ENCODE measurements at places on chromosomes 7 and 10.

GRCh38 chr7:122790132-122790531, 87.4 kb upstream of the RNF148 start:
- DNase-seq: no peak

DNA sequence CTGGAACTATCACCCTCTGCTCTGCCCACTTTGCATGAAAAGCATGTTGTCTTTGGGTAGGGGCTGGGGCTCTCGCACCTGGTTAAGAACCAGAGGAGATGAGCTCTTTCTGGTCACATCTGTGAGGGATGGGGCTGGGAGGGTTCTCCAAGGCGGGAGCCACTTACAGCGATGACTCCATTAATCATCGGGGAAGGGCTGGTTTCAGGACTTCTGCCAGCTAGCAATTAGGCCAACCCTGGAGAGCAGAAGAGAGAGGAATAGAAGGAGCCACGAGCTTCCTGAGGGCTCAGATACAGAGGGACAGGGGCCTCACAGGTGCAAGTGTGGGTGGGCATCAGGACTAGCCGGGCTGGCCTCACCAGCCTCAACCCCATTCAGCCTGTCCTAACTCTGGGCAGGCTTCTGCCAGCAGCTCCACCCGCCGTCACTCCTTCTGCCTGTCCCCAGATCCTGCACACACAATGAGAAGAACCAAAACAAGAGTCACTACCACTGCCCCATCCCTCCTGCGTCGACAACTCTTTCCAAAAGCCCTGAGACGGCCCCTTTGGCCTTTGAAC, 8.4 kb downstream of the AQP1 start:
- DNase-seq: no peak

DNA sequence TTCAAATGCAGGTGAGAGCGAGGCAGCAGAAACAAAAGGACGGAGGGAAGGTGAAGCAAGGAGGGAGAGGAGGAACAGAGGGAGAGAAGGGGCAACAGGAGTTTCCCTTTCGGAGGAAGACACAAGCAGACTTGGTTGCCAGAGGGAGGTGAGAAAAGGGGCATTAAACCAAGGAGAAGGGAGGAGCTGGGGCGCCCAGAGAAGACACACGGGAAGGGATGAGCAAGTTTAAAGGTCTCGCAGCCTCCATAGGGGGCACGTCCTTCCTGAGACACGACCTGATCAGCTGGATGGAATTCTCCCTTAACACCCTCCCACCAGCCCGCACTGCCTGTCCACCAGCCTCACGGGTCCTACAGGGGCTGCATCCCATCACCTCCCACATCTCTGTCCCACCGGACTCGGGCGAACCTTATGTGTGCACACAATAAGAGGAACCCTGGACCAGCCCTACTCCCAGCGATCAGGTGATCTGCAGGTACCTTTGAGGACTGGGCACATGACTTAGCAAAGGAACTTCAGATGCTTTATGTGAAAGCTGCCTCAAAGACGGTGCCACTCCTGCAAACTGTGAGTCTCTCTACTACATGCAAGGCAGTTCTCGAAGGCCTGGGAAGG, 251.2 kb downstream of the TNS3 start:
- no peak for DNase-seq

DNA sequence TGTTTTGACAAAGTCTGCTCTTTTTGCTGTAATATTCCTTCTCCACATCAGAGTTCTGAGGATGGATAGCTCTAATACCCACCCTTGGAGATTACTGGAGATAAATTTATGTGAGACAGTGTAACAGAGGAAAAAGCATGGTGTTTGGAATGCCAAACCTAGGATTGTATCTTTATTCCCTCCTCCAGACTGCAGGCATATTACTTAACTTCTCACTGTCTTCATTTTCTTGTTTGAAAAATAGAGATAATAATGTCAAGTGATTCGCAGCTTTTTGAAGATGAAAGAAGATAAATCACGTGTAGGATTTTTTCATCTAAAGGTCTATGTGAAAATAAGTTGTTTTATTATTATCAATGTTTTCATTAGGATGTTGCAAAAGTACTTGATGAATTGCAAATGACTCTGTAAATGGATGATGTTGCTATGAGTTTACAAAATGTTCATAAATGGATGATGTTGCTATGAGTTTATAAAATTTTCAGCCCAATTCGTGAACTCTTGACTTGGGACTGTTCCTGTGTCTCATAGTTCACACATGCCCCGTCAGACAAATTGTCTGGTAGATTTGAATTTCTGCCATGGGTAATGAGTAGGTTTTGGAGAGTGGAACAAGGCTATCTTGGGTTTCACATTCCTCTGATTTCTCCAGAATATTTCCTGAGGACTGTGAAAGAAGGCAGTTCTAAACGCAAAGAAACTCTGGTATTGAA, 113.1 kb upstream of the IGFBP3 start:
- no peak for DNase-seq

DNA sequence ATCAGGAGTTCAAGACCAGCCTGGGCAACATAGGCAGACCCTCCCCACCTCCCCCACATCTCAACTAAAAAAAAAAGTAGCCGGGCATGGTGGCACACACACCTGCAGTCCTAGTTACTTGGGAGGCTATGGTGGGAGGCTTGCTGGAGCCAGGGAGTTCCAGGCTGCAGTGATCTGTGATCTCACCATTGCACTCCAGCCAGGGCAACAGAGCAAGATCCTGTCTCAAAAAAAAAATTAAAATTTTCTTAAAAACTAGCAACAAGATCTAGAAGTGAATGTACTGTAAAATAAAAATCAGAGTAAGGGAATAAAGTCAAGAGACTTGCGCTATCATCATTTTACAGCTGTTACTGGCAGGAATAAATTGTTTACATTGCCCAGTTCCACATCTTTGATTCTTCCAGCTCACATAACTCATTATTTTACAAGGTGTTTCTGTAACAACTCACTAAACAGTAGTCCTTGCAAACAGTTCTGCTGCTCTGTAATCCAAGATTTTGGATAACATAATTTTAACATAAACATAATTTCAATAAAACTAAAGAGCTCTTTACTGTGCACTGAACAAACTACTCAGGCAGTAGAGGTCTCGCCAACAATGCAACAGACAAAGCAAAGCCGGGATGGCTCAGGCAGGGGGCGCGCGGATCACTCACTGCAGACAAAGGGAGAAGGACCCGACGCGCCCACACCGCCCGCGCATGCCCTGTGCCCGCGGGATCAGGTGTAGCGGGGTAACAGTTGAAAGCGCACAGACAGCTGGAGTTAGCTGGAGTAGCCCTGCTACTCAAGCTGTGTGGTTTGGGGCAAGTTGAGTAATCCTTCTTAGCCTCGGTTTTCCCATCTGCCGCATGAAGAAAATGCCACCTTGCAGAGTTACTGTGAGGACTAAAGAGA, 73.3 kb upstream of the NFE2L3 start:
- no peak for DNase-seq

- DNase-seq: no peak
Observed at GRCh38 chr10:90321132-90321816, 536.6 kb downstream of the HTR7 start.

- no peak for DNase-seq
Observed at GRCh38 chr10:97278491-97278989, 13.9 kb downstream of the ARHGAP19 start.

- no peak for DNase-seq
Observed at GRCh38 chr10:6141296-6142151, 52.7 kb downstream of the RBM17 start.

DNA sequence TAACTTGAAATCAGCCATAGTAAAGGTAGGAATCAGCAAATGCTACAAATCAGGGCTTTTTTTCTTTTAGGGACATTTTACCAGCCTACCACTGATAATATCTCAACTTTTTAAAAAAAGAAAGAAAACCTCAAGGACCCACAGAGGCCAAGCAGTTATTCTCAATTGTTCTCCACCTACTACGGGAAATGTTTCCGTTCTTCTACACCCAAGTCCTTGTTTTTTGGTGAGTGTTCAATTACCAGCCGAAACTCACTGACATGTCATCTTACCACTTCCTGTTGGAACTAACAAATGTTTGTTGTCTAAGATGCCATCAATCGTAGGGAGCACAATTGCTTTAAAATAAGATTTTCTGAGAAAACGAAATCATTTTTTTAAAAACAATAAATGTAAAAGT, 50.2 kb upstream of the CDK1 start:
- no peak for DNase-seq

GRCh38 chr10:101050208-101051069, 11.3 kb upstream of the KAZALD1 start:
- DNase-seq: no peak

DNA sequence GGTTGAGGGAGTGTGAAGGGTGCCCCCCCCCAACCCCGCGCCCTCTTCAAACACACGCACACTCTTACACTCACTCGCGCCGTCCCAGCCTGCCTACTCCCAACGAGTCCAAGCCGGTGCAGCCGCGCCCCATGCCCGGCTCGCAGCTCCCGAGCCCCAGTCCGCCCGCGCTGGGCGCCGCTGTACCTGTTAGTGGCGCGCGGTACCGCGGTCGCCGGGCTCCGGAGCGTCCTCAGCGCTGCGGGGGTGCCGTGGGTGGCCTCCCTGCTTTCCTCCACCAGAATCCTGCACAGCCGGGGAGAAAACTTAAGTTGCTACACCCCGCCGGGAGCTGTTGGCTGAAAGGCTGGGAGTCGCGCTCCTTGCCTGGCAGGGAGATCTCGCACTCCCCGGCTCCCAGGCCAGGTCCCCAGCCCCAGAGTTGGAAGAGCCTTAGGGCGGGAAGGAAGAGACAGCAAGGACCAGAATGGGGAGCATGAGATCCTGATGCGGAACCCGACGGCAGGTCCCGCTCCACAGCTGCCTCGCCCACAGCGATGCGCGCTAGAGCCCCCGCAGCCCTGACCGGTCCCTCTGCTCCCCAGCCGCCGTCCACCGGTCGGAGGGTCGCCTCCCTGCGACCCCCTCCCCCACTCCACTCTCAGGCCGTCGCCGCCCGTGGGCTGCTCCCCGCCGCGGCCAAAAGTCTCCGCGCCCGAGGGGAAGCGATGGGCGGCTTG, 863 bp downstream of the ST8SIA6 start:
- no peak for DNase-seq

GRCh38 chr10:80924063-80924952, 386.6 kb downstream of the SH2D4B start:
- no peak for DNase-seq

DNA sequence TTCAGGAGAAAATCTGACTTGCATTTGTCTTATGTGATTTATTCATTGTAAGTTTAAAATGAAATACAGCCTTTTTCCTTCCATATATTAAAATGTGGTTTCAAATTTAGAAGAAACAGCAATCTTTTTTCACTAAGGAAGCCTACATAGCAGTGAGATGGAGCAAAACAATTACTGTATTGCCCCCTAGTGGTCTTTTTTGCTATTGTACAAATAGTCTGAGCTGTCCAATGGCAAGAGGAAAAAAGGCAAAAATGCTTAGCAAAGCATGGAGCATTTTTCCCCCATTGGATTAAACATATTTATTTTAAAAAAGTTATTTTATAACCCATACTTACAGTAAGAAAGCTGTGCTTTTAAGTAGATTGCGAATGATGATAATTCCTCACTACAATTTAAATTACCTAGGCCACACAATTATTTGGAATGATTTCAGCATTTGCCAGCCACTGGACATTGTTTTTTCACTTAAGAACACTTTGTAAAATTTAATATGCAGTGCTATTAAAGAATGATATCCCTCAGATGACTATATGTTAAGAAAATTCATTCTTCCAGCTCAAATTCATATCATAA, 119.5 kb downstream of the CPED1 start:
- peak; percentile 18 for DNase-seq

DNA sequence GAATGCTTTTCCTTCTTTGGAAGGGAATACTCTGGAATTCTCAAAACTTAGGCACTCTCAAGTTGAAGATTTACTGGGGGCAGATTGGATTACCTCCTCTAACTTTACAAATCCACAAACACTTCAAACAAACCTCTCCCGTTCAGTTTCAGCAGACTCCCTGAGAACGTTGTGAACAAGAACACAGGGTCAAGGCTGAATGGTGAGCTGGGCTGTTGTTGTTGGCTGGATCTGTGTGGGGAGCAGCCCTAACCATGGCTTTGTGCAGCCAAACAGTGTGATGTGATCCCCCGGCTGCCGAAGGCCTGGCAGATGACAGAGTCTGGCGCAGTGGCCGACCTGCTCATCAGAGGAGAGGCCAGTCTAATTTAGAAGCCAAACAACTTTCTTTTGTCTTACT, 93.1 kb downstream of the BMPER start:
- DNase-seq: no peak

GRCh38 chr7:33044986-33045385, 17.6 kb downstream of the NT5C3A start:
- no peak for DNase-seq

DNA sequence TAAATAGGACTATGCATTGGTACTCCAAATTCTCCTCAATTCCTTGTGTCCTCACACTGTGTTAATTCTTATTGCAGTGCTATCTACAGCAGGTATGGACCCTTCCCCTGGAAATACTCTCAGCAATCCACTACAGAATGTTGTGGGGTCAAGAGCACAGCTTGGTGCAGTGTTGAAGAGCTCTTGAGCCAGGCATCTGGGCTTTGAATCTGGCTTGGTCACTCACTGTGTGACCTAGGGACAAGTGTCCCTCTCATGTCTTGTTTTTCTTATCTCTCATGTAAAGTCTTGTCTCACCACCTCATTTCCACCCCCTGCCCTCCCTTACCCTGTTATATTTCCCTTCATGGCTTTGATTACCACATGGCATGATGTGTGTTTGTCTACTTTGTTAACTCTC, 159.4 kb downstream of the RNLS start:
- DNase-seq: no peak

DNA sequence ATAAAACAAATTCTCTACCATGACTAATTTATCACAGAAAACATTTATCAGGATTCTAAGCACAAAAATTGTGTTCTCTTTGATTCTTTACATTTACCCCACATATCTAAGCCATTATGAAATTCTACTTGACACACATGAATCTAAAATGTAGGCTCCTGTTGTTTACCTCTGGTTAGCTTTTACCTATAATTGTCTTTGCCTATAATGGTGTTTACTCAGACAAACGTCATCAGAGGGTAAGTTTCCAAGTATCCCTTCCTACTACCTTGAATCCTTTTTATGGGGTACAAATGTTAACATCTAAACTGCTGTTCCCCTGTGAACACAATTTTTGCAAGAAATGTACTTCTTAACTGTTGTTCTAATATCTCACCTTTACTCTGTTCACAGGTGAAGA, 63.5 kb downstream of the MINDY3 start:
- no peak for DNase-seq

Measured in SW 1271 (cell line).